ENCODE measurements at places on chromosomes 6 and 20.

DNA sequence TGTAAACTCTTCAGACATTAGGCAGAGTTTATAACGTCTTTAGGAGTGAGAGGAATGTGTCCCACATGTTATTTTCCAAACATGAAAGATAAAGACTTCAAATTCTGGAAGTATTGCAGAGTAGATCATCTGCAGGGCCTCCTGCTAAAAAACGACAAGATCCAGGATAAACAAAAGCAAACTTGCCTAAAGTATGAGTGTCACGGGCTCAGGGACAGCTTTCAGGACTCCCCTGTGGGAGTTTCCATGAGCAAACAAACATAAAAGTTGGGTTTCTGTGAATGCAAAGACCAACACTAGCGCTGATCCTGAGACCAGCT lies 76.9 kb downstream of the TXNDC5 start:
- DNase-seq = no peak

DNA sequence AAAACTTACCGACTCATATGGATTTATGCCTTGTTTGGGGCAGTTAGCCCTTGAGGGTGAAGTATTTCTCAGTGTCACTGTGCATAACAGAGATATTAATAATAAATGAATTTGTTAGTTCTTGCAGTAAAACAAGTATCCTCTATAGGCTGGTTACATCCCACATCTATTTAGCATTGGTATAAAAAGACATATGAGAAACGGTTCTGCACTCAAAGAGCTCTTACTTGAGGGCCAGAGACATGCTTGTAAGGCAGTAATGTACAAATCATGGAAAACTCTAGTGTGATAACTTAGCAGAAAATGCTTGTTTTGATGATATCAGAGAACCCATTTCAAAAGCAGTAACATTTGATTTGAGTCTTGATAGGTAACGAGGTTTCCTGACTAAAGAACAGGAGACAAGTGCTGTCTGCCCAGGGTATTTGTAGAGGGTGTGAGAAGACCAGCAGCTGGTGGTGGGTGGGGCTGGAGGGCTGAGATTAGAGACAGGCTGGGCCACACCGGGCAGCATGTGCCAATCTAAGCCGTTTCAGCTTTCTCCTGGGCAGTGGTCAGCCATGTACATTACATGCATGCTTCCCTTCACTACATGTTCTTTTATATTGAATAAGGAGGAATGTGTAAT lies 46.3 kb downstream of the TULP4 start:
- no peak for DNase-seq

GRCh38 chr20:19161336-19161735 lies 51.1 kb upstream of the SLC24A3 start:
- DNase-seq = no peak

DNA sequence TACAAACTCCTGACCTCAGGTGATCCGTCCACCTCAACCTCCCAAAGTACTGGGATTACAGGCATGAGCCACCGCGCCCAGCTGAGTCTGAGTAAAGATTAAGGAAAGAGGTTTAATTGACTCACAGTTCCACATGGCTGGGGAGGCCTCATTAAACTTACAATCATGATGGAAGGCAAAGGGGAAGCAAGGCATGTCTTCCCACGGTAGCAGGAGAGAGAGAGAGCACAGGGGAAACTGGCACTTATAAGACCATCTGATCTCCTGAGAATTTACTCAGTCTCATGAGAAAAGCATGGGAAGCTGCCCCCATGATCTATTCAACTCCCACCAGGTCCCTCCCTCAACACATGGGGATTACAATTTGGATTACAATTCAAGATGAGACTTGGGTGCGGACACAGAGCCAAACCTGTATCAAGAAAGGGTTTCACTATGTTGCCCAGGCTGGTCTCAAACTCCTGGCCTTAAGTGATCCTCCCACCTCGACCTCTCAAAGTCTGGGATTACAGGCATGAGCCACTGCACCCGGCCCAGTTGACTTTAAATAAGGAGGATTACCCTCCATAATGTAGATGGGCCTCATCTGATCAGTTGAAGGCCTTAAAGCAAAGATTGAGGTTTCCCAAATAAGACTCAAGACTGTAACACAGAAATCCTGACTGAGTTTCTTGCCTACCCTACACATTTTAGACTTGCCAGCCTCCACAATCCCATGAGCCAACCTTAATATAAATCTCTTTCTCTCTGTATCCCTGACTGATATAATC lies 13.1 kb upstream of the PEX7 start:
- DNase-seq = no peak

DNA sequence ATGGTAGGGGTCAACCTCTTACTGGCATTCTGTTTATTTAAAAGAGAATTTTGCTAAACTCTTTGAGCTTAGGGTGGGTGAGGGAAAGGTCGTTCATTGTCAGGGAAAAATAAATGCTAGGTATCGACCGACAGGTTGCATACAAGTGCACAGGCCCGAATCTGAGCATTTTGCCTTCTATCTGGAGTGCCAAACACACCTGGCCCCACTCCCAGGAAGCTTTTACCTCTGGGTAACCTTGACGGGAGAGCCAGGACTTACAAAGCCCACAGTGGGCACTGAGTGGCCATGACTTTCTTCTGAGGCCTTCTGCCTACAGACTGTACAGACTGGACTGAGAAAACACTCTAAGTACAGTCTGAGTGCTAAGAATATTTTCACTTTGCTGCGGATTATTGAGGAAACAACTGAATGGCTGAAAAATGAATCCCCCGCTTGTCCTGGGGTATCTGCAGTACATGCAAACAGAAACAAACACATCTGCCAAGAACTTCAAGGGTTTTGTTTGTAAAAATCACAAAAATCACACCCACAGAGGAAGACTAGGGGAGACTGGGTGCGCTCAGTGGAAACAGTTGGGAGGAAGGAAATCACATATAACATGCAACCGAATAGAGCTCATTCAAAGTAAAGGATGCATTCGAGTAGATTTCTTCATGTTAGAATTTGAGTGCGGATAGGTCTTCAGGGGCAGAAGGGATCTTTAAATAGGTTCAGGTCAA lies 152.8 kb downstream of the NFATC2 start:
- DNase-seq = no peak
